ENCODE measurements at places on chromosomes 11 and 22.
A peak's percentile ranks its signal among the peaks of the same experiment; 100 is the strongest.

GRCh38 chr11:47786373-47786772 lies 19.2 kb upstream of the FNBP4 start:
- DNase-seq = no peak

DNA sequence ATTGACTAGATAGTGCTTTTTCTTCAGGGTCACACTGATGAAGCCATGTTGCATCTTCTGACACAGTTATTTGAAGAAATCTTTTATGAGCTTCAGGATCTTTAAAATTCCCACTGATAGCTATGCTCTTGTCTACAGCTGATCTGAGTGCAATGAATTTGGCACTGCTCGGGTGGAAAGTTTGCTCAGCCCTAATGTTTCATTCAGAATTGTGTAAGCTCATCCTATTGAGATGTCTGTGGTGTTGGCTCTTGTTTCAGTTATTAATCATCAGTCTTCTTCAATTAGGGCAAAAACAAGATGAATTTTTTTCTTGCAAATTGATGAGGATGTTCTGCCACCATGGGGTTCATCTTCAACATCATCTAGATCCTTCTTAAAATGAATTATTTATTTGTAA lies 1387.0 kb upstream of the RAG2 start:
- no peak for DNase-seq

DNA sequence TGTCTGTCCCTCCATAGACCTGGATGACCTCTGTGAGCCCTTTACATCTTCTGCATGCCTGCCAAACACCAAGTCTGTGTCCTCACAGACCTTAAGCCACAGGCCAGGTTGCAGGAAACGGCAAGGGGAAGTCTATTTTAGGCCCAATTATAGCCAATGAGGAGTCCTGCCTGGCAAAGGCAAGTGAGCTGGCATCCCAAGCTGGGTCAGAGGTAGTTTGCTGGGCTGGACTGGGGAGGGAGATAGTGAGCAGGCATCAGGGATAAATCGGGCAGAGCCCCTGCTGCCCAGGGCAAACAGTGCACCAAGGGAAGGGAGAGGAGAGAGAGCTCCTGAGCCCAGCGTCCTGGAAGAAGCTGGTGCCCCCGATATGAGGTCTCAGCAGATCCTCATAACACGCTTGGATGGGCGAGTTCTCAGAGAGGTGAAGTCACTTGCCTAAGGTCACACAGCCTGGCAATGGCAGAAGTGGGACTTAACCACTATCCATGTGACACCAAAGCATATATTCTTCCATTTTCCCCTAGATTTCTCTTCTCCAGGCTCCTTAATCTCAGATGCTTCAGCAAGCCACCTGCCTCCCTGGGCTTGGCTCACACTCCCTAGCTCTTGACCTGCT lies 3.7 kb upstream of the RELT start:
- DNase-seq = no peak

- no peak for DNase-seq
Measured at GRCh38 chr11:128415539-128415938, 171.8 kb downstream of the ETS1 start.

DNA sequence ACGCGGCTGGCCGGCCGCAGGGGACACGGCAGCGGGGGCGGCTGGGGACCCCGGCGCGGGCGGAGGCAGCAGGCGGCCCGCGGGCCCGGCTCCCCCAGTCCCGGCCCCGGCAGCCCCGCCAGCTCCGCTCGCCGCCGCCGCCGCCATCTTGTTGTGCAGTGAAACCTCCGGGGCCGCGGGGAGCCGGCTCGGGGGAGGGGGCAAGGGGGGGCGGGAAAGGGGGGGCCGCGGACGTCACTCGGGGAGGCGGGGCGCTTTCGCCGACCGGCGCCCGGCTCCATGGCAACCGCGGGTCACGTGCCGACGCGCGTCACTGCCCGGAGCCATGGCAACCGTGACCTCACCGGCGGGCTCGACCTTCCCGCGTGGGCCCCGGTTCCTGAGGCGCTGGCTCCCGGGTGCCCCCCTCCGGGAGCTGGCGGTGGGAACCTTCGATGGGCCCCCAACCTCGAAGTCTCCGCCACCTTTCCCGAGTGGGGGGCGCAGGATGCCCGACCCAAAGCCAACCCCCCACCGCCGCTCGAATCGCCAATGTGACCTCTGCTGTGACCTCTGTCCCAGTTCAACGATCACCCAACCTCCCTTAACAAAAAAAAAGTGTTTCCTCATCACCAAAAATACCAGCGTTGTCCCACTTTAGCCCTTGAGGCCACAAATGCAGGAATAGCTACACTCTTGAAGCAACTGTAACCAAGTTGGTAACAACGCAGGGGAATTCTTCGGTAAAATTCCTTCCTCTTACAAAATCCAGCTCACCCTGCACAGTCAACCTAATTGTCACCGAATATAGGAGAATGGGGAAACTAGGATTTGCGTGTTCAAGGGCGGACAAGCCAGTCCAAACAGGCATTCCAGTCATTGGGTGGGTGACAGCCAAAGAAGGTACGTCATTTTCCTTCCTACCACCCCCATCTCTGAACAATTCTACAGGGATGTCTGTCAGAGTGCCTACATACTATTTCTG lies at the start of gene SIK3:
SIK3 (minus strand) TSS at position 160 of the 964 bp plus-strand sequence; CDS start at position 147, 13 bp downstream.
- peak; percentile 94 for DNase-seq

- DNase-seq = no peak
Measured at GRCh38 chr22:25746012-25746373, 4.0 kb downstream of the MYO18B start.

- peak; percentile 61 for DNase-seq
Measured at GRCh38 chr22:41479671-41480396, 10.9 kb downstream of the ACO2 start.

DNA sequence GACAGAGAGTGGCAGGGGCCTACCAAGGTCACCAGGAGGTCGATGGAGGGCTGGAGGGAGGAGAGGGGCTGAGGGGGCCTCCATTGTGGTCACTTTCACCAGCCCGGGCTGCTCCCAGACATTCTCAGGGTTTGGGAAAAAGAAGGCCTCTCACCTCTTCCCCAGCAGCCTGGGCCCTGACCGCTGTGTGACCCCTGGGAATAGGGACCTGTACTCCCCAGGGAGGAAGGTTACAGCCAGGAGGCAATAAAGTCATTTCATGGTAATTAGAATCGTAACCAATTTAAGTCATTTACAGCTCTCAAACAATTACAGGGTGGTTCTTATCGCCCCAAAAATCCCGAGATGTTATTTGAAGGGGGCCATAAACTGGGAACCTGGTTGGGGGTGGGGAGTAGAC lies 37.8 kb downstream of the ISX start:
- no peak for DNase-seq

DNA sequence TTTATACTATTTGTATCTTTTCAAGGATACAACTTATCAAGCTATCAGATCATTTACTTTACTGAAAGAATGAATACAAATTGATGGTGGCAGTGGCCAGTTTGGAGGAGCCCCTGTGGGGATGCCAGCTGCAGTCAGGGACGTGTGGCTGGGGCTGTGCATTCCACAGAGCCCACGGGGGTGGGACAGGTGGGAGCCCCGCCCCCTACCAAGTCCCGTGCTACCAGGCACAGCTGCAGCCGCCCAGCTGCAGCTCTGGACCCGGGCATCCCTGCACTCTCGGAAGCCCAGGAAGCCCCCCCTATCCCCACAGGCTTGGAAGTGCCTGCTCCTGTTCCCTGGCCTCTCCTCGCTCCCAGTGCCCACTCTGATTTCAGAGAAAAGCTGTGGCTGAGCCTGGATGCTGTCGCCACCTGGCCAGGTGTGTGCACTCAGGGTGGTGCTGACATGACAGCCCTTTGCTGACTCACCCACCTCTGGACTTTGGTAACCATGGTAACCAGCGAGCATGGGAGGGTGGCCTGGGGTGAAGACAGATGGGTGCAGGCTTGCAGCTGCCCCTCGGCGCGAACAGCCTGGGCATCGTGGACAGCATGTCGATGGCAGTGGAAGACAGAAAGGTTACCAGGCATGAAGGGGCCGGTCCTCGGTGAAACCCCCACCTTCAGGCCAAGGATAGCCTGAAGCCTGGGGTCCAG lies 138.1 kb downstream of the SBF2 start:
- DNase-seq = no peak

GRCh38 chr11:64586366-64586765 lies 4.7 kb upstream of the SLC22A12 start:
- no peak for DNase-seq

- no peak for DNase-seq
Measured at GRCh38 chr11:64065141-64065465, 29.4 kb downstream of the FLRT1 start.

DNA sequence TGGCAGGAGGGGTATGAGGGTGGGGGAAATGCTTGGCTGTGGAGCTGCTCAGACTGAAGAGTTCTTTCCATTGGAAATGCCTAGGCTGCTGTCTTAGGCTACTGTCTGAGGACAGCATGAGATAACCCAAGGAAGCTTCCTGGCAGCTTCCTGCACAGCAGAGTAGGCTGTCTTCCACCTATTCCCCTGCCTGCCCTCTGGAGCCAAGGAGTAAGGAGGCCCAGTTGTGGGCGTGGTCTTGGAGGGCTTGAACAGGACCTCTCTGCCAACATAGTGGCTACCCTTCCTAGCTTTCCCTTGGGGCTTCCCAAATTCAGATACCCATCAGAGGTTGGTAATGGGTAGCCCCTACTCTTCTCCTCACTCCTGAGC lies 25.9 kb downstream of the PHLDB1 start:
- DNase-seq = no peak

Measured in retina (tissue), 1 donor.